ENCODE measurements at places on chromosomes 4 and X. TPM values are rescaled to one million over a fixed set of nuclear protein-coding genes. Genes with fewer than 3 reads are reported as not detected.

SPATA4 gene
- 0.17 TPM for total RNA-seq

N4BP2 gene
- total RNA-seq: 6.2 TPM

CXXC4 gene
- total RNA-seq: 0.17 TPM

CLGN gene
- total RNA-seq: under 0.01 TPM

PHF8 gene
- total RNA-seq: 16.0 TPM

ATP1B4 gene
- total RNA-seq: not detected

CXorf51A gene
- total RNA-seq: not detected

CDX4 gene
- not detected for total RNA-seq

SPANXA2 gene
- not detected for total RNA-seq

BEX1 gene
- 9.3 TPM for total RNA-seq

PPP2R2C gene
- total RNA-seq: 0.17 TPM

KIT gene
- not detected for total RNA-seq

TLR6 gene
- 5.8 TPM for total RNA-seq

FGF2 gene
- 17.3 TPM for total RNA-seq

KDM5C gene
- total RNA-seq: 125 TPM

LRIT3 gene
- total RNA-seq: not detected

Data from mammary epithelial cell (primary cell).